Activated T-cell treated with anti-CD3 and anti-CD28 coated beads, Interleukin-2, amount 50 U/mL, for 4 hours (primary cell): ENCODE measurements at places on chromosomes 16 and 17.
A peak's percentile ranks its signal among the peaks of the same experiment; 100 is the strongest.

DNA sequence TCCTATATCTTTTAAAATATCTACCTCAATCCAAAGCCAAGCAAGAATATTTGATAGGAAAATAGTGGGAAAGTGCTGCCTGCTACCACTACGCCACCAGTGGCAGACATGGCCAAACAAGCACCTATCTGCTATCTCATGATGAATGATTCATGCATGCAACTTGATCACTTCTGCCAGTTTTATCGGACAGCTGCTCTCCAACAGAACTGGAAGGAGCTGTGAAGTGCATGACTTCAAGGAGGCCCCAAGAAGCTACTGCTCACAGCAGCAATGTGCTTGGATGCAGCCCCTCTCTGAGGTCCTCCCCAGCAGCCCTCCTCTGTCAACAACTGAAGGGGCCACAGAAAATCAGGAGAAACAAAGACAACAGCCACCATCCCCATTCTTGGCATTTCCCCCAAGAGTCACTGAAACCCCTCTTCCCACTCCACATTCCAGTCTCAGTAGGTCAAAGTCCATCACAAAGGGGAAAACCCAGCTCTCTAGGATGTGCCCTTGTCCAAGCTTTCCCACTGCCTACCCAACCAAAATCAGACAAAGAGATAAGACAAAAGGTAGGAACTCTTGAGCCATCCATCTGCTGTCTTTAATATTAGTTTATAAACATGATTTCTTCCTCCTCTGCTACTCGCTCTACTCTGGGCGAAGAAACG lies 215.3 kb downstream of the C16orf78 start:
- DNase-seq: no peak

DNA sequence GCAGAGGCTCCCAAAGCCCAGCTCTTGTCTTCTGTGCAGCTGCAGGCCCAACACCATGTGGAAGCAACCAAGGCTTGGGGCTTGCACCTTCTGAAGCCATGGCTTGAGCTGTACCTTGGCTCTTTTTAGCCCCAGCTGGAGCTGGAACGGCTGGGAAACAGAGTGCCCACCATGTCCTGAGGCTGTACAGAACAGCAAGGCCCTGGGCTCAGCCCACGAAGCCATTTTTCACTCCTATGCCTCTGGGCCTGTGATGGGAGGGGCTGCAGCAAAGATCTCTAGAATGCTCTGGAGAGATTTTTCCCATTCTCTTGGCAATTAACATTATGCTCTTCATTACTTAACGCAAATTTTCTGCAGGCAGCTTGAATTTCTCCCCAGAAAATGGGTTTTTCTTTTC lies 68.1 kb downstream of the CDRT15 start:
- DNase-seq: no peak

DNA sequence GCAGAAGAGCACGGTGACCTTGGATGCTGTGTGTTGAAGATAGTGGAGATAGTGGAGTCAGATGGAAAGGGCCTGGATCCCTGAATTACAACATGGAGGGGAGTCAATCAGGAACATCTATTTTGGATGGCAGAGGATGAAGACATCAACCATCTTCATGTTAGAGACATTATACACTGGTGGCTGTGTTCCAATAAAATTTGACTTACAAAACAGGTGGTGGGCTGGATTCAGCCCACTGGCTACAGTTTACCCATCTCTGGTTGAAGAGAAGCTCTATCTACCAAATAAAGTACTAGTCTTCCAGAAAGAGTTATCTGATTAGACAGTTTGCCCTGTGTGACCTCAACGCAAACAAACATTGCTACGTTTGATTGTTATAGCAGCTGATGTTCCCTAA lies 247.2 kb downstream of the XYLT1 start:
- no peak for DNase-seq

- no peak for DNase-seq
Observed at GRCh38 chr16:78762222-78762621, 662.8 kb downstream of the WWOX start.

- DNase-seq: no peak
Observed at GRCh38 chr16:65201511-65201910, 79.6 kb upstream of the CDH11 start.

DNA sequence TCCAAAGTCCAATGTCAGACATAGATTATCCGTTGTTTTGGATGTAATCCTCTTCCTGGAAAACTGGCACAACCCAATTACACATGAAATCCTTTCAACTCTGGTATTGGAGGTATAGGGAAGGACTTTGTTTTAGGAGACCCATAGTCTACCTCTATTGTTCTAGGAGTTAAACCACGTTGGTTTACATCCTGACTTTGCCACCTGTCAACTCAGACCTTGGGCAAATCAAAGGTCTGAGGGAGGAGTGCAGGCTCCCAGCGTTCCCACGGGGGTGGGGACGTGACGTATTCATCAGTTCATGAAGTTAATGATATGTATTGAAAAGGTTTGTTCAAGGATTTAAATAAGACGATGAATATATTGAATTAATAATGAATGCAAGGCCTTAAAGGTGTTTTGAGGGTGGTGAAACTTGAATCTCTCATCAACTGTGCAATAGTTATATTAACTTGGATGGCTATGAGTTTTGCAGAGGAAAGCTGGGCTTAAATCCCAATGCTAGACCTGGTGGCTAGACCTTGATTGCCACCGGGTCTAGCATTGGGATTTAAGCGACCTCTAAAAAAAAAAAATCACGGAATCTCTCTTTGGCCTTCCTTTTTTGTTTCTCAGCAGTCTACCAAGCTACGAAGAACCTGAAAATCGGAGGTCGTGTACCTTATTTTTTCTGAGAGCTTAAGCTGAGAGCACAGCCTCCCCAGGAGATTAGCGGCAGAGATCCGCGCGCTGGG lies 744 bp upstream of the NF1 start:
- DNase-seq: no peak

- DNase-seq: peak; percentile 86
Observed at GRCh38 chr17:20009302-20010098, at the start of gene SPECC1. Gene SPECC1 (plus strand): TSS chr17:20009359. CDS start chr17:20096652, 87,293 bp downstream.

- DNase-seq: no peak
Observed at GRCh38 chr17:73292031-73292531, 19.7 kb downstream of the CDC42EP4 start.

DNA sequence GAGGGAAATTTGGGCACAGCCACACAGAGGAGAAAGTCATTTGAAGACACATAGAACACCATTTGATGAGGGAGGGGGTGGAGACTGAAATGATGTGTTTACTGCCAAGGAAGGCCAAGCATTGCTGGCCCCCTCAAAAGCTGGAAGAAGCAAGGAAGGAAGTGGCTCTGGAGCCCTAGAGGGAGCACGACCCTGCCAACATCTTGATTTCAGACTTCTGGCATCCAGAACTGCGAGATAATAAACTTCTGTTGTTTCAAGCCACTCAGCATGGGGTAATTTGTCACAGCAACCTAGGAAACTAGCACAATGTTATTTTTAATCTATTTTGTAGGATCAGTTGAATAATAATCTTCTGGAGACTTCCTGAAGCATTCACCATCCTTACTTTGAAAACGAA lies 314.8 kb upstream of the GOT2 start:
- DNase-seq: no peak

GRCh38 chr17:50297407-50297865 lies 23.2 kb downstream of the TMEM92 start:
- peak; percentile 76 for DNase-seq
